ENCODE measurements at places on chromosomes 6 and 20.

DNA sequence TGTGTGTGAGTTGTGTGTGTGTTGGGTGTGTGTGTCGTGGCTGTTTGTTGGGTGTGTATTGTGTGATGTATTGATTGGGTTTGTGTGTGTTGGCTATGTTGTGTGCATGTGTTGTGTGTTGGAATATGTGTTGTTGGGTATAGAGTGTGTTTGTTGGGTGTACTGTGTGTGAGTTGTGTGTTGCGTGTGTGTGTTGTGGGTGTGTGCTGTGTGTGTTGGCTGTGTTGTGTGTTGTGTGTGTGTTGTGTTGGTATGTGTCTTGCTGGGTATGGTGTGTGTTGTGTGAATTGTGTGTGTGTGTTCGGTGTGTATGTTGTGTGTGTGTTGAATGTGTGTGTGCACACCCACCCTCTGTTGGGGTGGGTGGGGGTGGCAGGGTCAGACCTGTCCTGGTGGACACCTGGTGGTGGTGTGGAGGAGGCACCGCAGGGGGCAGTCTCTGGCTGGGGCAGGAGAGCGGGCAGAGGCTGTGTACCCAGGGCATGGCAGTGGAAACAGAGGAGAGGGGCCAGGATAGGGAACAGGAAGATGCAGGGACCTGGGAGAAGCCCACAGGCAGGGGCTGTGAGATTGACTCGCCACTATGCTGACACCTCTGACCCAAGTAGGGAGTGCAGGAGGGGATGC, 25.5 kb upstream of the PXDC1 start:
- no peak for DNase-seq

- DNase-seq: no peak
Observed at GRCh38 chr20:1273366-1273765, 7.3 kb downstream of the SNPH start.

DNA sequence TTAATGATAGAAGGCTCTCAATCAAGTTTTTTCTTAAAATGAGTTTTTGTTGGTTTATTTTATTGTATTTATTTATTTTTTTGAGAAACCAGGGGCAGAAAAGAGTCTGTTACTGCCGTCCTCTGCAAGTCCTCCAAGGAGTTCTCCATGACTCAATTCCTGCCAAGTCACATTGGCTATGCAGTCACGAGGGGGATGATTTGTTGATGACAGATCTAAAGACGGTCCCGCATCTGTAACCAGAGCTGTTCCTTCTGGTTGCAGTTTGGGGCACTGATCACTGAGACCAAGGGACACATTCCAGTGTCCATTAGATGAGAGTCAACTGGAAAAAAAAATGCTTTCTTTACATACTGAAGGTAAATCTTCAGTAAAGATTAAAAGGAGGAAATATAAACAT, 13.9 kb upstream of the TSHZ2 start:
- DNase-seq: no peak

- DNase-seq: no peak
Observed at GRCh38 chr6:109877028-109878004, 100.8 kb upstream of the GPR6 start.

GRCh38 chr6:165717732-165718465, 54.9 kb upstream of the PDE10A start:
- no peak for DNase-seq

- DNase-seq: no peak
Observed at GRCh38 chr20:56422076-56422823, 10.2 kb downstream of the CASS4 start.

GRCh38 chr6:134422426-134423231, 104.7 kb upstream of the SGK1 start:
- no peak for DNase-seq

DNA sequence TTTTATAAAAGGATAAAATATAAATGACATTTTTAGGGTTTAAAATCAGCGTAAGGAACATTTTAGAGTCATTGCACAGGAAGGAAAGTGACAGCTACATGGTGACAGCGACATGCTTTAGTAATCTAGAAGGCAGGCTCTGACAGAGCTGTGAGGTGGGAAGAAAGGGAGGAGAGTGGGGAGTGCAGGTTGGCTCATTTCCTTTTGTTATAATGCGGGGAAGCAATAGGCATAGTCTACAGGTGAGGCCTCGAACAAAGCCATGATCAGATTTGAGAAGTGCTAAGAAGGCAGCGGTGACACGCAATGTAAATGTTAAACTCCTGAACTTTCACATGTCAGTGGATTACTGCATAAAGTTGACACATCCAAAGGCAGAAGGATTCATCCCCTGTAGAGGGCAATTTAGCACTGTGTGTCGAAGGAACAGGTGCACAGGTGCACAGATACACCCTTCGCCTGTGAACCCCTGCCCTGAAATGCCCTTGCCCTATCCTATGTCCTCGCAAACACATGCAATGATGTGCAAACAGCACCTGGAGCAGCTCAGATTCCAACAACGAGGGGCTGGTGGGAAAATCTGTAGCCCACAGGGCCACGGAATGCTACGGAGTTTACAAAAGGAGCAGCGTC, 32.4 kb upstream of the SMOC2 start:
- no peak for DNase-seq

DNA sequence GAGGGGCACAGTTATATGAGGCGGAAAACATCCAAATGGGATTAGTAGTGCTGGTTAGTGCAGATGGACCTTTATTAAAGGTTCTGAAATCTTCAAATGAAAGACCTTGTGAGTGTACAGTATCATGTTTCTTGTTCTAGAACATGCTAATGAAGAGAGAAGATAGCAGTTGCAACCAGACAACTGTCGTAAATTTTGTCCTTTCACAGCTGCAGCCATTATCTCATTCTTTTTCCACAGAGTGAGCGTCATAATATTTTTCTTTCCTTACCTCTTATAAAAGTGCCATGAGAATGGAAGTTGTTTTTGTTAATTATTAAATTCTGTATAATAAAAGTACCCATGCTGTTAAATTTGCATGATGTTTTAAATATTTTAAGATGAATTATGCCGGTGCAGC, 4.4 kb upstream of the C6orf163 start:
- no peak for DNase-seq

DNA sequence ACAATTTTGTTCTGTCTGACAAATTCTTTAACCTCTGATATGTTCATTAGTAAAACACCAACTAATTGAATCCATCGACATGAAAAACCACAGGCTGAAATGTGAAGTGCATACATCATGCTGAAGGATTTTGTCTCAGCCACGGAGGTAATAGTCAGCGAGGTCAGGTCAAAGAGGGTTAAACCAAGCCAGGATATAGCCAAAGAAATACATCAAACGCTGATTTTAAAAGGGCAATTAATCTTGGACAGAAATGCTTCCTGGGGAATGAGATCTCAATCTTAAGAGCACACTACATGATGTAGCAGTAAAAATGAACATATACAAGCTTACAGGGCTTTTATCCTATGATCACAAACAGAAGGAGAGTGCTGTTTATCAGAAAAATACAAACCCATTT, 106.7 kb downstream of the PRDM1 start:
- no peak for DNase-seq

DNA sequence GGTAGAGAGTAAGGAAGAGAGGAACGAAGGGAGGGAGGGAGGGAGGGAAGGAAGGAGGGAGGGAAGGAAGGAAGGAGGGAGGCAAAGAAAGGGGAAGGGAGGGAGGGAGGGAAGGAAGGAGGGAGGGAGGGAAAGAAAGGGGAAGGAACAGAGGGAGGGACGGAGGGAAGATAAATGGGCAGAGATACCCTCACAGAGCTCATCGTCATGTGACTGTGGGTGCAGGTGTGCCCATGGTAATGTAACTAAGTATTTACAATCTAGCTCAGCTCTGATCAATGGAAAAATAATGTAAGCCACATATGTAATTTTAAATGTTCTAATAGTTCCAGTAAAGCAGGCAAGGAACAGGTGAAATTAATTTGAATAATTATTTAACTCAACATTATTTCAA, 54.7 kb upstream of the FAM83D start:
- no peak for DNase-seq

- DNase-seq: no peak
Observed at GRCh38 chr20:46584508-46584907, 34.1 kb upstream of the OCSTAMP start.

DNA sequence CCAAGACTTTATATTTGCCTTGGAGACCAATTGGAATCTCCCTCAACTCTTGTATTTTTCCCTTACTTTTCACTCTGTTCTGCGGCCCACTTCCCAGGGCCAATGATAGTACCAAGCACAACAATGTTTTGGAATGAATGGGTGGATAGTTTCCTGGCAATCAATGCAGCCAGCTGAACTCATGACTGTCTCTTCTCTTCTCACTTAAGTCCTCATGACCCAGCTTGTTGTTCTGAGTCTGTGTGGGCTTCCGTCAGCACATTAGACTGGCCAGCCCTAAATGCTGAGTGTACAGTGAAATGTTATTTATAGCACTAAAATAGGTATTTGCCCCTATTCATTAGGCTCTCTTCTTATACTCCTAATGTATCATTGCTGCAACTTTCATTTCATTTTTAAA, 5.6 kb upstream of the MBOAT1 start:
- no peak for DNase-seq

GRCh38 chr6:155080881-155081845, 86.0 kb downstream of the TIAM2 start:
- no peak for DNase-seq

DNA sequence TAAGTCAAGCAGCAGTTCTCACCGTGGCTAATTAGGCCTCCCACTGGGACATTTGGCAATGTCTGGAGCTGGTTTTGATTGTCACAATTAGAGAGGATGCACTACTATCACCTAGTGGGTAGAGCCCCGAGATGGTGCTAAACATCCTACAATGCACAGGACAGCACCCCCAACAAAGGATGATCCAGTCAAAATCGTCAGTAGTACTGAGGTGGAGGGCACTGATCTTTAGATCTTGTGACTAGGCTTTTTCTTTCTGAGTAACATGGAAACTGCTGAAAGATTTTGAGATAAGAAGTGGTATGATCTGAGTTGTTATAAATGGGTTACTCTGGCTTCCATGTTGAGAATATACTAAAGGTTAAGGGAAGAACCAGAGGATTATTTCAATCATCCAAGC, 12.0 kb downstream of the UBD start:
- DNase-seq: no peak

GRCh38 chr20:51326201-51326819, 216.2 kb downstream of the NFATC2 start:
- DNase-seq: peak; percentile 1

DNA sequence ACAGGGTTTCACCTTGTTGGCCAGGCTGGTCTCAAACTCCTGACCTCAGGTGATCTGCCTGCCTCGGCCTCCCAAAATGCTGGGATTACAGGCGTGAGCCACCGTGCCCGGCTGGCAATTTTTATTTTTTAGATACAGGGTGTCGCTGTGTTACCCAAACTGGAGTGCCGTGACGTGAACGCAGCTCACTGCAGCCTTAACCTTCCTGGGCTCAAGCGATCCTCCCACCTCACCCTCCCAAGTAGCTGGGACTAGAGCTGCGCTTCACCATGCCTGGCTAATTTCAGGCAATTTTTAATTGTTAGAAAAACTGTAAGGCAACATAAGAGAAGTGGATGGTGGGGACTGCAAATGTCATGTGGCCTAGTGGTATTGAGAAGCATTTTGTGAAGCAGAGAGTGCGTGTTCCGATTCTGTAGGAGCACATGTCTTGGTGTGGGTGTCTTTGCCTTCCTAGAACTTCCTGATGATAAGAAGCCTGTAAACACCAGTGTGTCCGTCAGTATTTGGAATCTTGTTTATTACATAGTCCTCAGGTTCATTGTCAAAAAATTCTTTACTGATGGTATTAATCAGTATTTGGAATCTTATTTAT, 18.0 kb downstream of the JARID2 start:
- DNase-seq: no peak

DNA sequence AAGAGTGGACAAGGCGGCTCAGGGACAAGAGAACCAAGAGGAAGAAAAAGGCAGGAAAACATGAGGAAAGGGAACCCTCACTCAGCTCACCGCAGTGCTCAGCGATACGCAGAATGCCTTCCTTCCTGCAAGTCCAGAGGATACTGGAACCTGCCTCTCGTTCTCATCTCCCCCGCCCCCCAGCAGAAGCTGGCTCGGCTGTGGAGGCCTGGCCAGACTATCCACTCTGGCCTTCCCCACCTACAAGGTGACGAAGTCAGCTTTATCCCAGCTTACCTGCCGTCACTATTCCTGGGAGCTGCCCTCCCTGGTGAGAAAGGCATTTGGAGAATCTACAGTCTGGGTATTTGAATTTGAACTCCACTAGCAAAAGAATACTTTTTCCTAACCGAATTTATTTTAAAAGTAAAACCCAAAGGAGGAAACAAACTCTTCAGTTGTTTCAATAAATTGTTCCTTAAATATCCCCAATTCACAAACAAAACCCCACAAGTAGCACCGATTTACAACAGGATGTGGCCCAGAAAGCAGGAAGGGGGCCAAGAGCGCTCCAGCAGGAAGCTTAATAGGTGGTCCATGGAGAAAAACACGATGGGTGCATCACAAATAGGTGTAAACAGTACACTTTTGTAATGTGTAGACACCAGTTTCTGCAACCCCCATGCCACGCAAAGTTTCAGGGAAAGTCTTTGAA, 2.1 kb upstream of the DIDO1 start:
- DNase-seq: no peak

- no peak for DNase-seq
Observed at GRCh38 chr6:4412488-4412887, 277.1 kb upstream of the ECI2 start.

DNA sequence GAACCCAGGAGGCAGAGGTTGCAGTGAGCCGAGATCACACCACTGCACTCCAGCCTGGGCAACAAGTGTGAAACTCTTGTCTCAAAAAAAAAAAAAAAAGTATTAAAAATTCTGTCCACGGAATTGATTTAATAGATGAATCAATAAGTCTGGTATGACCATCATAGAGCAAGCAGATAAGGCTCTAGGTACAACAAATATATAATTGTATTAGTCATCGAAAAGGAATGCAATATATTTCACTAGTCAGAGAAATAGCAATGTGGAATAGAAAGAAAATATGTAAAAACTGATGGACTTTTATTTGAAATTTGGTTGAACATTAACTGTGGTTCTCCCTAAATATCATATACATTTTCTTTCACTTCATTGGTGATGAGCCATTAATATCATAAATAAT, 476.8 kb upstream of the AGPAT4 start:
- DNase-seq: no peak

GRCh38 chr6:157634546-157634945, 188.5 kb upstream of the SNX9 start:
- no peak for DNase-seq

DNA sequence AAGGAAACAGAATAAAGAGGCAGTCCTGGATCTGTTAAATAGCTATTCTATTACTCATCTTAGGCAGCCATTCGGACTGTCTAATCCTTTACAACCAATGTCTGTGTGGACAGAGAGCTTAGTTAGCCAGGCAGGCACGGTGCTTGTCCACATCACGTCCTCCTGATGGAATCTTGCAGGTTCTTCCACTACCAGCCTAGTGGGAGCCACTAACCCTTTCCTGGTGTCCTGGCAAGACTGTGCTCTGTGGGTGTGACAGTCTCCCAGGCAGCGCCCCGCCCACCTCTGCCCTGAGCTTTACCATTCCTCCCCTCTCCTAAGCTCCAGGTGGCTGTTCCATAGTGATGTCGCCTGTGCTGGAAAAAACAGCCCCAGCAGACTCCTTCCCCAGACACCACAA, 78.3 kb upstream of the CLDN20 start:
- DNase-seq: no peak

All from activated naive CD4-positive, alpha-beta T cell (primary cell).